ENCODE measurements at places on chromosomes 6 and 20. TPM values are rescaled to one million over a fixed set of nuclear protein-coding genes. Genes with fewer than 3 reads are reported as not detected.
A peak's percentile ranks its signal among the peaks of the same experiment; 100 is the strongest.

DNA sequence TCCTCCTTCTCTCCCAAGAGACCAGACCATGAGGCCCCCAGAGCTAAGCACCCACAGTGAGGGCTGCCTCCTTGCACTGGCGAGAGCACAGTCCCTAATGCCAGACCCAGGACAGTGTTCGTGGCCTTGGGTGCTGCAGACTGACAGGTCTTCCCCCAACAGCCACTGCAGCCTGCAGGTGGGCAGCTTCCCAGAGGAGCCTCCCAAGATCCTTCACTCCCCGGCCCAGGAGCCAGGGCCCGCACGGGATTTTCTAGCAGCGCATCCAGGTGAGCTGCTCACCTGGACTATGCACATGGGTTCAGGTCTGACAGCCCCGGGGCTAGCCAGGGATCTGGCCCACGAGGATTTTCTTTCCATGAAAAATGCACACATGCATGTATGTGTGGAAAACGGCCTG is 41.7 kb downstream of the SUMO4 start:
- no peak overlapping the region for H3K4me3 ChIP-seq
- DNase-seq, result no peak
- no peaks in the 10 kb centered on the region for H3K36me3 ChIP-seq
- H3K27ac ChIP-seq, result no peak overlapping the region

Gene ID1
- total RNA-seq, result 56.3 TPM

DNA sequence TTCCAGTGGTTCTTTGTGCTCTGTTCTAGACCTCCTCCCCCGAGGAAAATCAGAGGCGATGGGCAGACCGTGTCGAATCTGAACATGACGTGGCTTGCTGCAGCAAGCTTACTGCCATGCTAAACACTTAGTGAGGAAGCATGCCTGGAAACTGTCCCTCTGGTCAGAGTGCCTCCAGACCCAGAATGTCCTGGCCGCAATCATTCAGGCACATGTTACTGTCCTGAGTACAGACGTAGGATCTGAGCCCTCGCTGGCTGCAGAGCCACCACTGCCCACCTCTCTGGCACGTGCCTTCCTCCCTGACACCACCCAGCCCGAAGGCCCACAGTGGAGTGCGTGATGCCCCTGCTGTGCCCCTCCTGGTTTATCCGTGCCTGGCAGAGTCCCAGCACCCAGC is 163.6 kb downstream of the SYNDIG1 start:
- H3K27me3 ChIP-seq, result no peaks in the 10 kb centered on the region
- H3K4me3 ChIP-seq, result no peak overlapping the region
- H3K4me1 ChIP-seq, result peaks cover 11% of the 10 kb centered on the region
- DNase-seq, result peak; percentile 49
- H3K36me3 ChIP-seq, result no peaks in the 10 kb centered on the region
- H3K27ac ChIP-seq, result no peak overlapping the region

- H3K27ac ChIP-seq, result no peak overlapping the region
- no peaks in the 10 kb centered on the region for H3K27me3 ChIP-seq
- DNase-seq, result no peak
- no peaks in the 10 kb centered on the region for H3K4me1 ChIP-seq
These were observed 190.3 kb downstream of the TAF4 start for GRCh38 chr20:61875221-61875885.

DNA sequence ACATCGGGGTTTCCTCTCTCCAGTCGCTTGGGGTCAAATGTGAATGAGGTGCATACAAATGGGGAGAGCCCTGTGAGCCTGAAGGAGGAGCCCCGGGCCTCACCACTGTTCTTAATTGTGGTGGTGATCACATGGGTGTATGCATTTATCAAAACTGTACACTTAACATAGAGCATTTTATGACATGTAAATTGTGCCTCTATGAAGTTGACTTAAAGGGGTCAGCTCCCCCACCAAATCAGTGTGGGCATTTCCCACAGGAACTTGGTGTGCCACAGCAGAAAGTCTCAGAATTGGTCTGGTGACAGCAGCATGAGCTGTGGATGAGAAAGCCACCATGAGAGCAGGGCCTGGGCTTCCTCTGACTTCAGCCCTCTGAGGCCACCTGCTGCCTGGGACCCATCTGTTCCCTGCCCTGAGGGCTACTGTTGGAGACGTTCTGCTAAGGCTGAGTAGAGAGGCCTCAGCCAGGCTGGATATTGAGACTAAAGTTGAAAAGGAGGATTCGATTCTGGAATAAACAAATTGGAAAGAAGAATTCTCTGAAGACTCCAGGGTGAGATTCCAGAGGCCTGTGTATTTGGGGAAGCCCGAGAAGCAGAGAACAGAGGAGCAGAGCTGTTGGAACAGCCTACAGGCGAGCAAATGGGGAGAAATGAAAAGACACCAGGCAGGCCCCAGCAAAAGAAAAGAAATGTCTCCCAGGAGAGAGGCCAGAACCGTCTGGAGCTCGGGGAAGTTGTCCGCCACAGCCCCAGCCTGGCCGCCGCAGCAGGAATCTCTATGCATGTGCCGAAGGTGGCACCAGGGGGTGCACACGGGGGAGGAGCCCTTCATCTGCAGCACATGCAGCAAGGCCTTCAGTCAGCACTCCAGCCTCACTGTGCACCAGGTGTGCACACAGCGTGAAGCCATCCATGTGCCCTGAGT is 37.6 kb upstream of the XRN2 start:
- H3K36me3 ChIP-seq, result no peaks in the 10 kb centered on the region
- H3K4me3 ChIP-seq, result no peak overlapping the region
- no peak overlapping the region for H3K27ac ChIP-seq
- H3K4me1 ChIP-seq, result no peaks in the 10 kb centered on the region
- DNase-seq, result peak; percentile 67

DNA sequence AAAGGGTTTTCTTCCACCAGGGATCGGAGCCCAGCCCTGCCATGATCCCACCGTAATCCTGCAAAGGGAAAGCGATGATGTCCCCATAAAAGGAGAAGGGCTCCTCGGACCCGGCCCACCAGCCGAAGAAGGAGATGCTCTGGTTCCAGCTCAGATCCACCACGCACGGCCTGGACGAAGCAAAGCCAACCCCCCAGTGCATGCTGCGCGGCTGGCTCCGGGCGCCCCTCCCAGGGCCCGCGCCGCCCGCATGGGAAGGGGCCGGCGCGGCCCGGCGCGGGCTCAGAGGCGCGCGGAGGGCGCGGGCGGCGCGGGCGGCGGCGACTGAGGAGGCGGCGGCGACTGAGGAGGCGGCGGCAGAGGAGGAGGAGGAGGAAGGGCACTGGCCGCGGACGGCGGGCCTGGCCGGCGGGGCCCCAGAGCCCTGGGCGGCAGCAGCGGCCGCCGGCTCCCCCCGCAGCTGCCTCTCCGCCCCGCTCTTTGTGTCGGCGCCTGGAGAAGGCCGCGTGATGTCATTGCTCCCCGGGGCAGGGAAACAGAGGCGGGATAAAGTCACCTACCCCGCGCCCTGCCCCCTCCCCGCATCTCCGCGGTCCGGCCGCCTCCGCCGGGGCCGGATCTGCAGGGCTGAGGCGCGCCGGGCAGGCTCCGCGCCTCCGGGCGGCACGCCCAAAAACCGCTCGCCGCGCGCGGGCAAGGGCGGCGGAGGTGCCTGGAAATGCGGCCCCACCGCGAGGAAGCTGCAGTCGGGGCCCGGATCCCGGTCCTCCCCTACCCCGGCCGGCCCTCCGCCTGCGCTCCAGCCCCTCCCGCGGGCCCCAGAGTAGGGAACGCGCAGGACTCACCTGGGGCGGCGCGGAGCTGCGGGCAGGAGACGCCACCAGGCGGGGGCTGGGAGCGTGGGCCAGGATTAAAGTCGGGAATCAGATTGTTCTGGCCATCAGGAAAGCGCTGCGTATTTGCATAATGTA is at the start of gene FAXC:
Gene FAXC, minus strand, starts transcription at position 504 of the 971 bp plus-strand sequence. Its CDS starts 302 bp downstream, at position 202.
- peak within 1 kb of the TSS; percentile 71 for H3K4me3 ChIP-seq
- H3K36me3 ChIP-seq, result no peaks in the 10 kb centered on the region
- H3K27me3 ChIP-seq, result peaks cover 7% of the 10 kb centered on the region

Data from osteoblast (primary cell).